Daoy (cell line): ENCODE measurements at places on chromosomes 5 and 9.

DNA sequence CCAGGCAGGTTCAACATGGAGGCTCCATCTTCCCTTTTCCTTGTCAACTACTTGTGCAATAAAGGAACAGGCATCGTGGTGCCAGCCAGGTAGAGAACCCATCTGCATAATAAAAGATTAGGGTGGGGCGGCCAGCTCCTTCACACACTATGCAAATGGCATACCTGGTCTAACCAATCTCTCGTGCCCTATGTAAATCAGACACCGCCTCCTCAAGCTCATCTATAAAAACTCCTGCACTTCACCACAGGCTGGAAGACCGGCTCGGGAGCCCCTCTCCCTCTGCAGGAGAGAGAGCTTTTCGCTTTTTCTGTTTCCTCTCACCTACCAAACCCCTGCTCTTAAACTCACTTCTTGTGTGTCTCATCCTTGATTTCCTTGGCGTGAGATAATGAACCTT, 244.3 kb upstream of the PUM3 start:
- DNase-seq = peak; percentile 14

DNA sequence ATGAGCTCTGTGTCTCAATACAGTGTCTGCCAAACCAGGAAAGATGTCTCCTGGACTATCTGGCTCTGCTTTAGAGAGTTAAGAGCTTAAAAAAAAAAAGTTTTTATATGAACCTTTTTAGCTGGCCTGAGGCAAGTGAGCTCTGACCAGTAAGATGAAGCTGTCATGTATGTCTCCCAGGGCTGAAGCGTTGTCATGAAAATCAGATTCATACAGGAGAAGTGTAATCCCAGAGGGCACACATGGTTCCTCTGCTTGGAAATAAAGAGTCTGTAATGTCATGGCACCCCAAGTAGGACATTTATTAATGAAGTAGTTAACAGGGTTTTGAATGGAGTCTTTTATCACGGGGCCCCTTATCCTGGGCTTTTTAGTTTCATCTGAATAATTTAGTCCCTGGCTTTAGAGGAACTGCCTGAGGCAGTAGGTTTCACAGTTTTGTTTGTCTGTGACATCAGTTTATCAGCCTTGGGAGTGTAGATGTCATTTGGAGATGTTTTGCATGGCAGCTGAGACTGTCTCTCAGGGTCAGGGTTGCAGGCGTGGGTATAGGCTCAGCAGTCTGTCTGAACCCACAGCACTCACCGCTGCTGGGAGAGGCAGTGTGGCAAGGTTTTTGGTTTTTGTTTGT, 223.3 kb downstream of the DIRAS2 start:
- no peak for DNase-seq

DNA sequence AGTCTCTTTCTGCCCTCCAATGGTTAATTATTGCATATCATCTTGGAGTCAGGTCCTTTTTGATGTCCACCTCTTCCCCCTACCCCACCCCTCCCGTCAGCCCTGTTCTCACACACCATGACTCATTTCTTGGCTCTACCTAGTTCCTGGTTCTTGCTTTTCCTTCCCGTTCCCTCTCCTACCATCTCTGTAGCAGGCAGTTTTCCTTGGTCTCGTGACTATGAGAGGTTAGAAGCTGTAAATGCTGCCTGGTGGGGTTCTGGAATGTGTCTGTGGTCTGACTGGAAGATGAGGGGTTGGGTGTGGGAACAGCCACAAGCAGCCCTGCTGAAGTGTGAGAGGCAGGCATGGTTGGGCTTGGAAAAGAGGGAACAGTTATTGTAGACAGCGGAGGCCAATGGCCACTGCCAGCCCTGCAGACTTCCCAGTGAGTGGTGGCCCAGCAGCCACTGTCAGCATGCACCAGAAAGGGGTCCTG, 18.2 kb downstream of the SLC22A5 start:
- peak; percentile 98 for DNase-seq

DNA sequence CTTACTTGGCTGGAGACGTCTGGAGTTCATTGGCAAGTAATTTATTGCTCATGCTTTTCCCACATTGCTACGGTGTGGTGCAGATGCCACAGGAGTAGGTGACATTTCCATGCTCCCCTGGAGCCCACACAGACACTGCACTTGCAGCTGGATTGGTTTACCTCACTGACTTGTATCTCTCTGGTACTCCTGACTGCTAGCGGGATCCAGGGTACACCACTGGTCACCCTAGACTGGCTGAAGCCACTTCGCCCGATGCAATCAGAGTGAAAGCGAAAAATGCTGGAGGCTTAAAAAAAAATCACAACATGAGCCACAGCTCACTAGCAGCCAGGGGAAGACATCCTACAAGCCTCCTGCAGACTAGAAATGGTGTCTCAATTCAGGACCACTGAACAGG, 32.6 kb upstream of the SLIT3 start:
- no peak for DNase-seq

DNA sequence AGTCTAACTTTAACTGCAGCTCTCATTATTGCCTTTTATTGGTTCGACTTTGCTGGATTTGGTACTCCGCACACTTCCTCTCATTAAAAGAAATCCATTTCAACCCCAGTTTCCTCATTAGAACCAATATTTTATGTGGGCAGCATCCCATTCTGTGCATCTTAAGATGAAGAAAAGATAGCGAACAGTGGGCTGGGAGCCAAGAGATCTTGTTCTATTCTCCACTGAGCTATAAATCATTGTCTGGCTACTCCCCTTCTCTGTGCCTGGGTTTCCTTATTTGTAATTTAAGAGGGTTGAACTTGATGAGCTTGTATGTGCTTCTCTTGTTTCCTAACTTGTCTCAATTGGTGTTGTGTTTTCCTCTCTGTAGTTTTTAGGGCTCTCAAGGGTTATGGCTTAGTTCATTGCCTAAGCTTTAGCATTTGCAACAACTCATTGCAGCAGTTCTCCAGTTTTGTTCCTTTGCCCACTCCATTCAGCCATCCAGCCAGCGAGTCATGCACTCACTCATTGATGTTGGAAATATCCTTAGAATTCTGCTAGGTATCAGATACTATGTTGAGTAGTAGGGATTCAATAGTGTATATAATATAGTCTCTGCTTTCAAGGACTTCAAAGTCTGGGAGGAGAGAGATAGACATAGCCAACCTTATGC, 273.3 kb upstream of the TNC start:
- no peak for DNase-seq

DNA sequence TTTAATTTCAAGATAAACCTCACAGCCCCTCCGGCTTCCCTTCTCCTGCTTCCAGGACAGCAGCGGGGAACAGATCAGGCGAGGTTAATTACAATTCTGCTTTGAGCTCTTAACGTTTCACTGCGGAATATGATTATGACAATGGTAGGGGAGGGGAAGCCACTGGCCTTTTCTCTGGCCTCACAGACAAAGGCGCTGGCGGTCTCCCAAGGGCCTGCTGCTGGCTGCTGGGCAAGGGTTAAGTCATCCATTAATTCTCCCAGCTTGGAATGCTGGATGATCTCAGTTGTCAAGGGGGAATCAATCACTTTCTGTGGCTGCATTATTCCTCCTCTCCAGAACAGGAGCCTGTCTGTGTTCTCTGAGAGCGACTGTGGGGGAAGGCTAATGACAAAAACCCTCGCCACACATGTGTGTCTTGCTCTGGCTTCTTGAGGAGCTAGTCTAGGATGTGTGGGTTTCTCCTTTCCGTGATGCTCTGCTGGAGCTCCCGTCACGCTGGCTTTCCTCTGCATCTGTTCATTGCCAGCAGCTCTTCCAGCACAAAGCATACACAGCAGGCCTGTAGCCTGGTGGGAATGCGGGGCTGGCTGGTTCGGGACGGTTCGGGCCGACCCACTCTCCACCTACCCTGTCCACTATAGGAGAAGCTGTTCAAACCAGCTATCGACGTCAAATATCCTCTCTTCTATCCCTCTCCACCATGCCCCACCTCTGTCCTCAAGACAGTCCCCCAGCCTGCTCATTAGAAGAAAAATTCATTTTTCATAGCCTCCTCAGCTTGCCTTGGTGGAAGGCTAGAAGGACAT, 82.8 kb downstream of the DCP2 start:
- DNase-seq = peak; percentile 87

DNA sequence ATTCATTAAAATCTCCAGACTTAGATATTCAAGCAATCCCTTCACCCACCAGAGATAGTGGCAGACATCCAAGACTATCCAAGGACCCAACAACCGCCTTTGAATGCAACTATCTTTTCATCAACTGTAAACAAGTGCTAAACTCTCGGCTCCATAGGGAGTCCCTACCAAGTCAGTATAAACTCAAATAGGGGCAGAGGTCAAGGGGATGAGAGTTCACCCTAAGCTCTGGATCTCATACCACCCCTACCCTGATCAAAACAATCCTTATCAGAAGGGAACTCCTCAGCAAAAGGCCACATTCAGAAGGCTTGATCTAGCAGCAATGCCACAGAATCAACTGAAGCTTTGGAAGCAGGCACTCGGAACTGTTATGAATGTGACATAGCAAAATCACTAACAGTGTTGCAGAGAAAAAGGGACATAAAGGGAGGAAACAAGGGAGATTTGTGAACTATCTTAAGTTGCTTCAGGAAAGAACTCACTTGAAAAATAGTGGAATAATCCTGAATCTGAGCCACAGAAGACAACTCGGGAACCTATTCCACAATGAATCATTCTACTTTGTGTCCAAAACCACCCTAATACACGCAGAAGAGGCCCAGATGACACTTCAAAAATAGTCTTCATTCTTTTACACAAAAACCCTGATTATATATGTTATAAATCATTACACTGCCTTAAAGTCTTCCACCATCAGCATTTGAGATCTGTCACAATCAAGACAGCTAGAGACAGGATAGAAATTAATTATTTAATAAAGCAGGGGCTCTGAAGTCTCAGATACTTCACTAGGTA, 49.8 kb downstream of the NR6A1 start:
- no peak for DNase-seq

DNA sequence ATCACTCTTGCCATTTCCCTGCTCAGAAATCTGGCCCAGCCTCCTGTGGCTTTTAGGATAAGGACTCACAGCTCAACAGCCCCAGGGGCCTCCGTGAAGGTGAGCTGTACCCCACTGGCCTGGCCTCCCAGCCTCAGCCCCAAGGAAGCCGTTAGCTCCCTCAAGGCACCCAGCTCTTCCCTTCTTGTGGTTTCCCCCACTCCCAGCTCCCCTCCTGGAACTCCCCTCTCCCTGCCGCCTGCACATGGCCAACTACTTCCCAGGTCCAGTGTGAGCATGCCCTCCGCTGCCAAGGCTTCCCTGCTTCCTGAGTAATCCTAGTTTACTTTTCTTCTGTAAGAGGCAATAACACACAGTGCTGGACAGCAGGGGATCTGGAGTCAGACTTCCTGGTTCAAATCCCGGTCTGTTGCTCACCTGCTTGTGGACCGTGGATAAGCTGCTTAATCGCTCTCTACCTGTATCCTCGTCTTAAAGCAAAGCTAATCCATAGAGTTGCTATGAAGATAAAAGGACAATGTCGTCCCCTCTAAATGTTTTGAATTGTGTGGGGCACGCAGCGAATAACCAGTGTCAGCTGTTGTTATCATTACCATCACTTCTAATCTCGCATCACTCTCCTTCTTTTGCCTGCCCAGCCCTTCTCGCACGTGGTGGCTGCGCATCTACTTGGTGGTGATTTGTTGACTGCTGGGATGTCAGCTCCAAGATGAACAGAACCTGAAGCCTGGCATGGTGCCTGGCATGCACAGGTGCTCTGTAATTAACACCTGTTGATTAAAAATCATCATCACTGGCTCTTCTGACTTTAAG, 86.6 kb downstream of the C5orf15 start:
- DNase-seq = peak; percentile 13

GRCh38 chr5:36655161-36655560, 48.8 kb downstream of the SLC1A3 start:
- peak; percentile 9 for DNase-seq

GRCh38 chr9:13674926-13675637, 395.6 kb upstream of the MPDZ start:
- no peak for DNase-seq

DNA sequence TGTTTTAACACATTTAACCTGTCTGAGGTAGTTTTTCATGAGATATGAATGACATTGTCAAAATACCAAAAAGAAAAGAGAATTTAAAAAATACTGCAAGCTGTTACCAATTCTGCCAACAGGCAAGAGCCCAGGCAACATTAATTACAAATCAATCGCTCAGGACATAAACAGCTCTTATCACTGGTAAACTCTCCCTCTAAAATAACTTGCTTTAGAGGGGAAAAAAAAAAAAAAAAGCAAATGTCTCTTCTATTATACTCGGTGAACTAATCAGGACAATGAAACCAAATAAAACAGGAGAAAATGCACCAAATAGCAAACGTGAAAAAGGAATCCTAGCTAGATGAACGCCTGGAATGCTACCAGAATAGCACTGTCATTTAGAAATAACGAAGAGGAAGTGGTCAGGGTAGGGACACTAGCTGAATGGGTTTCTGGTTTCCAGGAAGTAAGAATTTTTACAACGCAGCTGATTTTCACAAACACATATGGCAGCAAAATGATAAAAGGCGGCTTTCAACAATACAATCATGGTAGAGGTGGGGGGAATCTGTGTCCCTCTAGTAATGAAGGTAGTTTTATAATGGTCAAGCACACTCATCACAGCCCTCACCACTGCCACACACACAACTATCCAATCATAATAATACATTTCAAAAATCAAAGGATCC, 94.9 kb downstream of the DENND1A start:
- peak; percentile 48 for DNase-seq

DNA sequence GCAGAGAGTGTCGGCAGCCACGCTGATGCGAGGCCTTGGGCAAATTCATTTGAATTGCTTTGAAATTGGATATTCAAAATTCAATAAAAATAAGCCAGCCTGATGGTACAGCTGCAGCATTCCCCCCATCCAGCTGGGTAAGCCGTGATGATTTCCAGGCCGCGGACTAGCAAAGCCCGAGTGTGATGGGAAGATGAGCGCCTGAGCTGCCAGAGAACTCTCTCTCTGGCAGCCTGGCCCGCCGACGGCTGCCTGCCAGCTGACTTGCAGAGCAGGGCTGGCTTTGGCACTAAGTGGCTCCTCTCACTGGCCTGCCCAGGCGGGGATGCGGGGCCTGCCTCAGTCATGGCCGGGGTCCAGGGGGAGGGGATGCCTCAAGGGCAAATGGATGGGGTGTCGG, 268.3 kb upstream of the WWC1 start:
- DNase-seq = no peak

DNA sequence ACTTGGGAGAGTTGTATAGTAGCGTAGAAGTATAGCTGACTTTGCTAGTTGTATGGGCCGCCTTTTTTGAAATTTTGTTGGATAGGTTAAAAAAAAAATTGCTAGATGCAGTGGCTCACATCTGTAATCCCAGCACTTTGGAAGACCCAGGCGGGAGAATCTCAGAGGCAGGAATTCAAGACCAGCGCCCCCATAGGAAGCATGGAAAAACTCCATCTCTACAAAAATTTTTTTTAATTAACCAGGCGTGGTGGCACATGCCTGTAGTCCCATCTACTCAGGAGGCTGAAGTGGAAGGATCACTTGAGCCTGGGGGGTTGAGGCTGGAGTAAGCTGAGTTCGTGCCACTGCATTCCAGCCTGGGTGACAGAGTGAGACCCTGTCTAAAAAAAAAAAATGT, 59.2 kb downstream of the SMC5 start:
- DNase-seq = no peak

DNA sequence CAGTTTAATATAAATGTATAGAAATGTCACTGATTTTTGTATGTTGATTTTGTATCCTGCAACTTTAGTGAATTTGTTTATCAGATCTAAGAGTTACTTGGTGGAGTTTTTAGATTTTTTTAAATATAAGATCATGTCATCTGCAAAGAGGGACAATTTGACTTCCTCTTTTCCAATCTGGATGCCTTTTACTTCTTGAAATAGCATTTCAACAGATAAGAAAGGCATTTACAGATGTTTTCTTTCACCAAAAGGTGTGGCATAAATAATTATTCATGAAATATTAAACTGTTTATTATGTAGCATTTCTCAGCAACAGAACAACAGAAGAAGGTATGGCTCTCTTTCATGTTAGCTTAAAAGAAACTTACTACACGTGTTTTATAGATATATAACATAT, 34.9 kb upstream of the NIPBL start:
- DNase-seq = no peak
